Stimulated activated CD8-positive, alpha-beta memory T cell treated with anti-CD3 and anti-CD28 coated beads, Interleukin-15, amount 100 ng/mL, for 4 hours (primary cell): ENCODE measurements at places on chromosomes 4 and X.

DNA sequence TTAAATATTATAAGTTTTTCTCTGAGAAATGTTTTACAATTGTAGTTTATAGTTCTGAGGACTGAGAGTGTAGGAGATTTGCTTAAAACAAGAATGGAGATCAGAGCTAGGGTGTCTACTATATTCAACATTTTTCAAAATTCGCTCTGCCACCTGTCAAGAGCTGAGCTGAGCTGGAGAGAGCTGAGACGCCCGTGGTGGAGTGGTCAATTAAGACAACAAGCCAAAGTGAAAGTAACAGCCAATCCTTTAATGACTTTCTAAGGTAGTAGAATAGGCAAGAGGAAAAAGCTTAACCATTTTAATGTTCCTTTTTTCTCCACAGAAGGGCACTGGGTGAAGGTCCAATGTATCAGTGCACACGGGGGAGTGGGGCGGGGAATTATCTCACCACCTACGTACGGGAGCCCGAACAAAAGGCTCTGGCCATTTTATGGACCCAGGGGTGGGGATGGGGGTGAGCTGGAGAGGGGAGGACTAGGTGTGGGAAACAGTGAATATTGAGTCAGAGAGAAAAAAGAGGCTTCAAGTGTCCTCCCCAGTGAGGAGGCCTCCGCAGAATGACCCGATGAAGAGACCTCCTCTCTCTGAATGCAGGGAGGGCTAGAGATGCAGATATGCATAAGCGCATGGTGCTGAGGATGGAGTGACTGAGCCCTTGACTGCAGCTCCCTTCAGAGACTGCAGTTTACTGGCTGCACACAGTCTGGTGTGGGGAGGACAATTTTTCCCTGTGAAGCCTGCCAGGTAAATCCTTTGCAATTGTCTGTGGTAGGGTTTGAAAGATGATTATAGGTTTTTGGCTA is 60.8 kb downstream of the SPCS3 start:
- DNase-seq: no peak

DNA sequence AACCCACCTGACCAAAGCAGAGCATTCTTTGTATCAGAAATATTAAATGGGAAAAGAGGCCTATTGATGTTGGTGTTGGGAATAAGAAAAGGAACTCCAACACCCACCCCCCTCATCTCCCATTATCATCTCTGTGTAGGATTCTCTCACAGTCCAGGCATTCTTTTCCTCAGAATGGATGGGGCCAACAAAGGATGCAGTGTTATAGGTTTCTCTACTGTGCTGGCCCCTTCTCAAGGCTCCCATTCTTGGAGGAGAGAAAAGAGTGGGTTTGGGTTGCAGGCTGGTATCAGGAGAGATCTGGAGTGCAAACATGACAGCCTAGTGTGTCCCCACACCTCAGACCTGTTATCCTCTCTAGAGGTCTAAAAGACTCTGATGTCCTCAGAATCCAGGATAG is 59.6 kb downstream of the UGT8 start:
- DNase-seq: no peak

DNA sequence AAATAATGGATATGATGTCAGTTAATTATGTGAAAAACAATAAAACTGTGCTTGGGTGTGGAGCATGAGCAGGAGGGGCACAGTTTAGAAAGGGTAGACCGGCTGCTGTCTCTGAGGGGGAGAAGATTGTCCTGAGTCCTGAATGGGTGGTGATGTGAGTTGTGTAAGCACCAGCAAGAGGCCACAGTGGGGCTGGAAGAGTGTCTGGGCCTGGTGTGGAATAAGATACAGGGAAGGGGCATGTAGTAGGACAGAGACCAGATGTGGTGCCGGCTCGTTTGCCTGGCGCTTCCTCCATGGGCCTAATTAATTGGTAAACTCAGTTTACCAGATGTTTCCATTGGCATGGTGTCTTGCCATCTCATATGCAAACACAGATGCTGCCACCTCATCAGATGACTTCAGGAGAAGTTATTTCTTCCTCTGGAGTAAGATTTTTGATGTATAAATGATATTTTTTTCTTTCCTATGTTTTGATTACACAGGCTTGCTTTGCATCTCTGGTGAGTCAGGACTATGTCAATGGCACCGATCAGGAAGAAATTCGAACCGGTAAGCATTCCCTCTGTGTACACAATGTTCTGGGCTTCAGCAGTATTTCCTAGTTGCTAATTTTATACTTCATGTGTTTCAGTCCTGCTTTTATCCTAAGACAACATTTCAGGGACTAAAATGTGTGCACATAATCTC is 5.1 kb downstream of the MED28 start:
- no peak for DNase-seq

DNA sequence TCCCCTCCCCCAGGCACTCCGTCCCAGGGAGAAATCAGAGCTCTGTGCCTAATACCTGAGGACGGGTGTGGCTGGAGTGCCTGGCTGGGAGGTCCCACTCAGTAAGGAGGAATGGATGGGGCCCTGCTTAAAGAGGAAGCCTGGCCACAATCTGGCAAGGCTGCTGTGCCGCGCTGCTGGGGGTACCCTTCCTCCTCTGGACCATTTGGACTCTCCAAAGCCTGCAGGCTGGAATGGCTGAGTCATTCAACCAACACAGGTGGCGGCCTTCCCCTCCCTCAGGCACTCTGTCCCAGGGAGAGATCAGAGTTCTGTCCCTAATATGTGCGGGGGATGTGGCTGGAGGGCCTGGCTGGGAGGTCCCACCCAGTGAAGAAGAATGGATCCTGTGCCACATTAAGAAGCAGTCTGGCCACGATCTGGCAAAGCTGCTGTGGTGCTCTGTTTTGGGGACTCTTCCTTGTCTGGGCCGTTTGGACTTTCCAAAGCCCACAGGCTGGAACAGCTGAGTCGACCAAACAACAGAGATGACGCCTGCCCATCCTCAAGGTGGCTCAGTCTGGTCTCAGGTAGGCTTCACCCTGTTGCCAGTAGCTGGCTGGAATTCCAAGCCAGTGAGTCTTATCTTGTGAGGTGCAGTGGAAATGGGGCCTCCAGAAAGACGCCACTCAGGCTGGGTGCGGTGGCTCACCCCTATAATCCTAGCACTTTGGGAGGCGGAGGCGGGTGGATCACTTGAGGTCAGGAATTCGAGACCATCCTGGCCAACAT is 127.3 kb upstream of the HUWE1 start:
- no peak for DNase-seq

- DNase-seq: no peak
Observed at GRCh38 chrX:101744085-101744484, 84.4 kb upstream of the ARMCX2 start.

- DNase-seq: no peak
Observed at GRCh38 chr4:110268790-110269189, 70.4 kb upstream of the ELOVL6 start.

GRCh38 chrX:1466971-1467561 is 14.4 kb upstream of the ASMTL start:
- no peak for DNase-seq

DNA sequence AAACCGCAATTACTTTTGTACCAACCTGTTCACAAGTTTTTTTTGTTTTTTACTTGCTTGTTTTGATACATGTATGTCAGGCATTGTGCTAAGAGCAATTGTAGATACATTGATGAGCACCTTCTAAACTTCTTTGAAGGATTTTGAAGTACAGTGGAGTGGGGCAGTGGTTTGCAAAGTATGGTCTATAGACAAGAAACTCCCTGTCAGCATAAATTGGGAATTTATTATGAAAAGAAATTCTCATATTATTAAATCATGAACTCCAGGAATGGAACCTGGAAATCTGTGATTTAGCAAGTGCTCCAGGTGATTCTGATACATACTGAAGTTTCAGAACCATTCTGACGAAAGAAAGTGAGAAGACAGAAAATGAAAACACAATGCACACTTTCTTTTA is 733.4 kb downstream of the C4orf33 start:
- DNase-seq: no peak

- no peak for DNase-seq
Observed at GRCh38 chr4:84814094-84814750, 152.3 kb downstream of the WDFY3 start.

DNA sequence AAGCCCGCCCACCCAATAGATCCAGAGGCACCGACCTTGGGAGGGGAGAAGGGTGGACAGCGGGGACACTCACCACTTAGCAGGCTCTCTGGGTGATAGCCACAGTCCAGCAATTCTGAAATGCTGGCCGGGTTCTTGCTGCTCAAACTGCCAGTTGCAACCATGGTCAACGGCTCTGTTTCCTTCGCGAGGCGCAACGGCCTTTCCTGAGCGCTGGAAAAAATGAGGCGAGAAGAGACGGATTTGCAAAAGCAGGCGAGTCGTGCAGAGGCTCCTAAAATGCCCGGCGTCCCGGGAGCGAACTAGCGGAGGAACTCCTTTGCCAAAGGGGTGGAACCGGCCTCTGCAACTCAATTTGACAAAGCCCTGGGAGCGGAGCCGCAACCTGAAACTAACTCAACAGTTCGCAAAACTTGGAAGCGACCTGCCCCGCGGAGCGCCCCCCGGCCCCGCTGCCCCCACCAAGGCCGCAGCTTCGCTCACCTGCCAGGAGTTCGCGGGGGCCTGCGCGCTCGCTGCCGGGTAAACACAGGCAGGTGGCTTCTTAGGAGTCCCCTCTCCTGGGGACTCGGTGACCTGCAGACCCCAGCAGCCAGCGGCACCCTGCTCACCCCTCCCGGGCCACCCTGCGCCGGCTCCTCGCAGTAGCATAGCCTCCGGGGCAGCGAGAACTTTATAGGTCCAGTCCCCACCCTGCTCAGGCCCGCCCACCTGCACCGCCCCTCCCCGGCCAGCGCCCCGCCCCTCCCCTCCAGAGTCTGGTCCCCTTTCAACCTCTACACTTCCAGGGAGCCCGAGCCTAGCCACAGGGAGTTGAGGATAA is at the start of gene DDIT4L:
TSS of gene DDIT4L (minus strand) at position 649 of the 823 bp plus-strand sequence. CDS start at position 164, 485 bp downstream.
- DNase-seq: no peak

DNA sequence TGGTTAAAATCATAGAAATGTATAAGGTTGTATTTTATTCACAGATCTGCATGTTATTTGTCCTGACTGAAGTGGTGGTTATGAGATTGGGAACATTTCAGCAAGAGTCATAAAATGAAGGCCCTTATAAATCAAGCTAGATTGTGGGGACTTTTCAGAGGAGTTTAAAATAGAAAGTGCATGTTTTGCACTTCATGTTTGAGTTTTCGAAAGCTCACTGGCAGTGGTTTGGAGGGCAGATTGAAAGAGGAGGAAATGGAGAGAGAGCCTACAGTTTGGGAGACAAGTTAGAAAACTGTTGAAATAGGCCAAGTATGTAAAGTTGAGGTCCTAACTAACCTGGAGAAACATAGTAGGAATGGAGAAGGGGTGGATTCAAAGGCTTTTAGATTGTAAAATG is 124.9 kb downstream of the KDM6A start:
- DNase-seq: no peak

DNA sequence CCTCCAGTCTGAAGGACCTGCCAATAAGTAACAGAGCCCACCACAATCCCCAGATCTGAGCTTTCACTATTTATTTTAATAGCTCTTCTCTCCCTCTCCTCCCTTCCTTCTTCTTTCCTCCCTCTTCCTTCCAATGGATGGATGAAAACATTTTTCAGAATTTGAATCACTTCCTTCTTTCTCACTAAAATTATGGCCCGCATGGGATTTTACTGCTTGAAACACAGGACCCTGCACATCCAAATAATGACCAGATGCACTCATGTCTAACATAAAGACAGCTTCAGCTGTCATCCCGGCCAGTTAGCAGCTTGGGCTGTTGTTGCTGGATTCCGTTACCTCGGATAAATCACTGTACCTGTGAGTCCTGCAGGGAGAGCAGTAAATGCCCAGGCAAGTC is 5.4 kb upstream of the PHEX start:
- DNase-seq: no peak

DNA sequence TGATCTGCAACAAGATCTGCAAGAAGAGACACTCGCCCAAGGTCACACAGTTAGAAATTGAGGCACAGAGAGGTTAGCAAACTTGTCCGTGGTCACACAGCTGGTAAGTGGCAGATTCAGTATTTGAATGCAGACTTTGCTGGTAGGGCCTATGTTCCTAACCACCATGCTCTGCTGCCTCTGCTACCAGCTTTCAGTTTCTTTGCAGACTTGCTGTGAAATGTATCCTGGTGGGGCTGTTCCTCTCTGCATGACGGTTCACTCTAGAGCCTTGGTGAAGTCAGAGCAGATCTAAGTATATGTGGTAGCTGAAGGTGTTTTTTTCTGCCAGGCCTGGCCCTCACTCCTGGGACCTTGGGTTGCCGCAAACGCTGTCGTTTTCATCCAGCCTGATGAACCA is 87.1 kb downstream of the BEND2 start:
- DNase-seq: no peak

- no peak for DNase-seq
Observed at GRCh38 chr4:158208963-158209640, 1.2 kb upstream of the TMEM144 start.

DNA sequence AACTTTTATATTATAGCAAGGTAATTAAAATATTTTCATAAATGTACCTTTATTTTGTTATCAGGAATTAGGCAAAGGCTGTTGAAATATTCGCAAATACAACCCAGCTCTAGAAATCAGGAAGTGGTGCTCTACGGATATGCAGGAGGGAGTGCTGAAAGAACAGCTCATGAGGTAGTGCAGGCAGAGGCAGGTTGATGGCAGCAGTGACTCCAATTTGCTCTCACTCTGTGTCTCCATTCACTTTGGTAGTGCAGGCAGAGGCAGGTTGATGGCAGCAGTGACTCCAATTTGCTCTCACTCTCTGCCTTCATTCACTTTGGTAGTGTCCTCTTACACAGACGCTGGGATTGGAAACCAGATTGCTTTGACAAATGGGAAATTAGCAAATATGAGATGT is 277.9 kb downstream of the TRIML1 start:
- no peak for DNase-seq

GRCh38 chr4:173056710-173057109 is 111.9 kb upstream of the GALNT7 start:
- no peak for DNase-seq

DNA sequence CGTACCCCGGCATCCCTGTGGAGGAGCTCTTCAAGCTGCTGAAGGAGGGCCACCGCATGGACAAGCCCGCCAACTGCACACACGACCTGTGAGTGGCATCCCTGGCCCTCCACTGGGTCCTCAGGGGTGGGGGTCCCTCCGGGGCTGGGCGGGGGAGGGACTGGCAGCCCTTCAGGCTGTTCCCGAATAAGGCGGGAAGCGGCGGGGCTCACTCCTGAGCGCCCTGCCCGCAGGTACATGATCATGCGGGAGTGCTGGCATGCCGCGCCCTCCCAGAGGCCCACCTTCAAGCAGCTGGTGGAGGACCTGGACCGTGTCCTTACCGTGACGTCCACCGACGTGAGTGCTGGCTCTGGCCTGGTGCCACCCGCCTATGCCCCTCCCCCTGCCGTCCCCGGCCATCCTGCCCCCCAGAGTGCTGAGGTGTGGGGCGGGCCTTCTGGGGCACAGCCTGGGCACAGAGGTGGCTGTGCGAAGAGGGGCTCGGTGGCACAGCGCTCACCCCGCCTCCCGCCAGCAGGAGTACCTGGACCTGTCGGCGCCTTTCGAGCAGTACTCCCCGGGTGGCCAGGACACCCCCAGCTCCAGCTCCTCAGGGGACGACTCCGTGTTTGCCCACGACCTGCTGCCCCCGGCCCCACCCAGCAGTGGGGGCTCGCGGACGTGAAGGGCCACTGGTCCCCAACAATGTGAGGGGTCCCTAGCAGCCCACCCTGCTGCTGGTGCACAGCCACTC is 13.7 kb downstream of the FGFR3 start:
- no peak for DNase-seq
